ENCODE measurements at places on chromosomes 1 and 21. TPM values are rescaled to one million over a fixed set of nuclear protein-coding genes. Genes with fewer than 3 reads are reported as not detected.

- no peak for DNase-seq
Observed at GRCh38 chr21:33666153-33666552, 23.9 kb downstream of the ITSN1 start.

DNA sequence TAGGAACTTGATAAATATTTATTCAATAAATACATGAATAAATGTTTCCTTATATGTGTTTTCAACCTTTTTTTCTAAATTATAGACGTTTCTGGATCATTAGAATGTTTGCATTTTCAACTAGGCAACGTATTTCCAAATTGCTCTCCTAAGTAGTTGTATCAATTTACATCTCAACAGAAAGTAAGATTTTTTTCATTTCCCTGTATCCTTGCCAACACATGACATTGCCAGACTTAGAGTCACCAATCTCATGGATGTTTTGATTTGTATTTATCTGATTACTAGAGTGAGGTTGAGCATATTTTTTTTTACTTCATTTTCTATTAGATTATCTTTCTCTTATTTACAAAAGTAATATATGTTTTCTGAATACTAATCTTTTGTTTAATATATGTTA is 22.2 kb upstream of the SMG7 start:
- no peak for DNase-seq

- no peak for DNase-seq
Observed at GRCh38 chr1:15254559-15254958, 7.5 kb downstream of the FHAD1 start.

DNA sequence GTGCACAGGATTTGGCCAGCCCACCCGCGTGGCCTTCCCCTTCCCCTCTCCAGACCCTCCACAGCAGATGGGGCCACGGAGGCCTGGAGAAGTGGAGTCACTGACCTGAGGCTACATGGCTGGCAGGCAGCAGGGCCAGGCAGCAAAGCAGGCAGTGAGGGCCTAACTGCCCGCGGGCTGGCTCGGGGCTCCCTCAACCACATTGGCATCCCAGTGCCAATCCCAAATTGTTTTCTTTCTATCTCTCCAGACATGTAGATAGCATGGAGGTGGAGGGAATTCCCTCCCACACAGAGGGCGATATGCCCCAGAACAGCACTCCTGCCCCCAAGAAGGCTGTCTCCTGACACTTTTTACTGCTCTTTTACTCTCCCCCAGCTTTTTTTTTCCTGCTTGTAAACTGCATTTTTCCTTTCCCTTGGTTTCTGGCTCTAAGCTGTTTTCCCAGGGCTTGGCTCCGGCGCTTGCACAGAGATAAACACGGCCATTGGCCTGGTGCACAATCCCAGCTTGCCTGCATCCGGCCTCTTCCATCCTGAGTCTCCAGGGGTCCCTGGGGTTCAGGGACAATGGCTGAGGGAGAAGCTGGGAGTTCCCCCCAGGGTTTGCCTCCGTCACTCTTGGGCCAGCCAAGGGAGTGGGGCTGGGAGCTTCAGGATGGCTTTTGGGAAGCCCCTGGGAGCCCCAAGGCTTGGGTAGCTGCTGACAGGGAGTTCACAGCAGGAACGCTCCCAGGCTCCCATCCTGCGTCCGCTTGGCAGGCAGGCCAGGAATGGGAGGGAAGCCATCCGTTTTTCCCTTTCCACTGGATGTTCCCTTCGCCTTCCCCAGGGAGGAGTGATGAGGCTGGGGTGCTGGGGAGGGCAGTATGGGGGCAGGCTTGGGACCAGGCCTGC is 7.0 kb downstream of the EPHX1 start:
- no peak for DNase-seq

GRCh38 chr1:3456964-3457909 is 2.8 kb downstream of the ARHGEF16 start:
- no peak for DNase-seq

DNA sequence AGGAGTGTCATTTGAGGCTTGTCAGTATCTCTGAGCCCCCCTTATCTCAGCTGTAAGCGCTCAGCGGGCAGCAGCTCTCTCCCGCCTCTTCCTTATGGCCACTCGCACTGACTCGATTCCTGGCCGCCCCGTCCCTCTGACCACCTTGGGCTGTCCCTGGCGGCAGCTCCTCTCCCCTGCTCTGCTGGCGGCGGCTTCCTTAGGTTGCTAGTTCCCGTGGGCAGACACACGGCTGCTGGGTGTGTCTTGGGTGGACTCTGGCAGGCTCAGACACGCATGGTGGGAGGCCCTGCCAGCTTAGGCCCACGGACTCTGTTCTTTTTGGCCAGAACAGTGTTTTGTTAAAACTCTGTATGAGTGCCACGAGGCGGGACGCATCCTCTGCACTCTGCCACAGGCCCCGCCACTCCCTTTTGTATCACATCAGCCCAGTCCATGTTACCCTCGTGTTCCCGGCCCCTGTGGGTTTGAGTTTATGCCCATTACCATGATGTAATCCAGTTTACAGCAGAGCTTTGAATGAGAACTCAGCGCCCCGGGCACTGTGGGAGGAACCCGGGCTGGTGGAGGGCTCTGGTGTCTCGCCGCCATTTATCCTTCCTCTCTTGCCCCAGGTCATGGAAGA is 45.9 kb downstream of the COQ8A start:
- DNase-seq: no peak

DNA sequence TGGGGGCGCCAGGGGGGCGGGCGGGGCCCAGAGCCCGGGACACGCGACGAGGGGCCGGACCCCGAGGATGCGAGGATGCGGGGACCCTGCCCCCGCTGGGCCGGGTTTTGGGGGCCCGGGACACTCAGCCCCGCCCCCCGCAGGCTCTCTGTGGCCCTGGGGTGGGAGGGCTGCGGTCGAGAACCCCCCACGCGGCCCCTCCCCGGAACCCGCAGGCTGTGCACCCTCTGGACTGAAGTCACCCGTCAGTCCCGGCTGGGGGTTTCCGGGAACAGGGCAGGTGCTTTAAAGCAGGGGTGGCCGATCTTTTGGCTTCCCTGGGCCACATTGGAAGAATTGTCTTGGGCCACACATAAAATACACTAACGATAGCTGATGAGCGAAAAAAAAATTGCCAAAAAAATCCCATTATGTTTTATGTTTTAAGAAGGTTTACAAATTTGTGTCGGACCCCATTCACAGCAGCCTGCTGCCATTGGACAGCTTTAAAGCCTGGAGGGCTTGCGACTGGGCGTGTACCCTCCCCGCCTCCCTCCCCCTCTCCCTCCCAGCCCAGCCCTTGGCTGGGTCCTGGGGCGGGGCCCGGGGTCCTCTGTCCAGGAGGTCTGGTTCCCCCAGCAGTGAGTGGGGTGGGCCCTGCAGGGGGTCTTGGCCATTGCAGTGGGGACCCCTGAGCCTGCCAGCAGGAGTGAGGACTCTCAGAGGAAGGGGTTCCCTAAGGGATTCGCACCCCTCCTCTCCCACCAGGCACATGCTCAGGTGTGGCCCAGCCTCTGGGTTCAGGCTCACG is 21.6 kb upstream of the C1orf159 start:
- DNase-seq: peak; percentile 69

DNA sequence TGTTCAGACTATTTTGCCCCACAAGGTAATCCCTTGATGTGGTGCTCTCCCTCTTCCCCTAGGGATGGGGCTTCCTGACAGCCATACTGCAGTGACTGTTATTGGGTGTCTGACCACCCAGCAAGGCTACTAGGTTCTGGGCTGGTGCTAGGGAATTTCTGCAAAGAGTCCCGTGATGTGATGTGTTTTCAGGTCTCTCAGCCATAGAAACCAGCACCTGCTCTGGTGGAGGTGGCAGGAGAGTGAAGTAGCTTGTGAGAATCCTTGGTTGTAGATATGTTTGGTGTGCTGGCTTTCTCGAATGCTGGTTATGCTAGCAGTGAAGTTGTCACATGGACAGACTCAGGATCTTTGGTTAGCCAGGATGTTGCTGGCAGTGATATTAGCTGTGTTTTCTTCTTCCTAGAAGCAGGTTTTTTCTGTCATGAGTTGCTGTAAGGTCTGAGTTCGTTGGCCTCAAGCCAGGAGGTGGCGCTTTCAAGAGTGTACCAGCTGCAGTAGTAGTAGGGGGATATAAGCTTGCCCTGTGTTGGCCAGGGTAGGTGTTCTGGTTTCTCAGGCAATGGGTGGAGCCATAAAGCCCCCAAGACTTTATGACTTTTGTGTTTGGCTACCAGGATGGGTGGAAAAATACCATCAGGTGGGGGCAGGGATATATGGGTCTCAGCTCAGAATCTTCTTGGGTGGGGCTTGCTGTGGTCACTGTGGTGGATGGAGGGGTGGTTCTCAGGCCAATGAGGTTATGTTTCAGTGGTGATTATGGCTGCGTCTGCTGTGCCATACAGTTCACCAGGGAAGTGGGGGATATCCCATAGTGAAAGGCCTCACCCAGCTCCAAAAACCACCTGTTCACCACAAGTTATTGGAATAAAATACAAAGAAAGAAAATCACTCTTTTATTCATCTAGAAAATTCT is 1112.3 kb downstream of the KCNT2 start:
- DNase-seq: no peak

GRCh38 chr1:167922611-167923074 is 8.7 kb upstream of the ADCY10 start:
- DNase-seq: no peak

DNA sequence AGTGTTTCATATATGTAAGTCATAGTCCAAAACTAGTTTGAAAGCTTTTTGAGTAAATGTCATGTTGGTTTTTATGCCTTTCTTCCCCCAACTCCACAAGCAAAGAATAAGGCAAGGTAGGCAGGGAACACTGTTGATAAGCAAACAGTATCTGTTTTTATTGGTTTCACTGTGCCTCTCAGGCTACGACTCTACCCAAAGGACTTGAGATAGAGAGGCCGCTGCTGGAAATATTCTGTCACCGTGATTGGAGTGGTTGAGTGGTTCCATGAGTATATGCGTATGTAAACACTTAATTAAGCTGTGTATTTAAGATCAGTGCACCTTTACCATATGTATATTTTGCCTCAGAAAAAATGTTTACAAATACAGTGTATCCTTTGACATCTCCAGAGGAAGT is 138.1 kb upstream of the KIF26B start:
- DNase-seq: no peak

GRCh38 chr1:182446033-182446669 is 3.8 kb upstream of the RGSL1 start:
- peak; percentile 47 for DNase-seq

DNA sequence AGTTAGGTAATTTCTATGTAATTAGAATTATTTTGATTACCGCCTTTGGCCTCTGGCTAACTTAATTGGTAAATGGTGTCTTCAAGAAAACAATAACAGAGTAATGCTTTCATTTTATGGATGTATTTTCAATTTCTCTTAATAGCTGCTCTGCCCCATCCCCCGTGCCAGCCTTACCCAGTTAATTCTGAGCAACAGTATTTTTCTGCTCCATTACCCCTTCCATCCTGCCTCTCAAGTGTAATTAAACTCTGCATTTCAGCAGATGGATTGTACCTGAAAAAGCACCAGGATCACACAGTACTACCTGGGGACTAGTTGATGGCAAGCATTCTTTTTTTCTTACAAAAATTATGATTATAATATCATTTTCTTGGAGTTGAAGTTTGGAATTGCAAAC is 104.2 kb downstream of the KIAA0319L start:
- DNase-seq: no peak

DNA sequence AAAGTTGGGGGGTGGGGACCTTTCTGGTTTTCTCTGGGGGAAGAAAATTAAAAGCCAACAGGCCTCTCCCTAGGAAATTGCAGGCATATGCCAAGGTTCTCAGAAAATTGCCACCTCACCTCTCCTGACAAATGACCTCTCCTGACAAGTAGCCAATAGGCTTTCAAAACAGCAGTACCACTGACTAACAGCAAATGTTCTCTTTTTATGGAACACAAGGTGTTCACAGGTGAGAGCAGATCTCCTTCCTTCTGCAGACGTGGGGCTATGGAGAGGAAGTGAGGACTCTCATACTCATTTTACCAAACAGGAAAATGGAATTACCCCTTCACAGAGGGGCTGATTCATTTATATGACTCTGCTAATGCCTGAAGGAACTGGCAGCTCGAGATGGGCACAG is 32.7 kb upstream of the SUCO start:
- no peak for DNase-seq

DNA sequence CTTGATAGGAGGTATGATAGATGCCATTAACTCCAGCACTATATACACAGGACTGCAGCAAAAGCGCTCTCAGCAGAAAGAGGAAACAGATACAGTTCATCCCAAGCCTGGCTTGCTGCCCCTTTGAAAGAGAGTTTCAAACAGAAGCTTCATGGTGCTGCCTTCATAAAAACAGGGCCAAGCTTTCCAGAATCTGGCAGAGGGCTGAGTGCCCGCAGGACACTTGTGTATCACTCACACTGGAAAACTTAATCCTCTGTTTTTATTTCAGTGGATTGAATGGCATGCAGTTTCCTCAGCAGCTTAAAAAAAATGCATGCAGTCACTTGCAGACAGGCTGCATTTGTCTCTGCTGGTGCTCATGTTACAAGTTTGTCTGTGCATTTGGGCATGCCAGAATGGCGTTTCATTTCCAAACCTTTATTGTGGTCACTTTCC is 40.4 kb downstream of the KCNJ15 start:
- DNase-seq: no peak

- no peak for DNase-seq
Observed at GRCh38 chr1:10265027-10265426, 54.7 kb downstream of the KIF1B start.

The FCRLB gene
- 0.28 TPM for total RNA-seq

The ZCCHC17 gene
- total RNA-seq: 32.6 TPM

The CDC14A gene
- total RNA-seq: 8.3 TPM

The CRABP2 gene
- 20.7 TPM for total RNA-seq

The SMG7 gene
- total RNA-seq: 13.4 TPM

The ATP6V1G3 gene
- total RNA-seq: not detected

The HCRTR1 gene
- total RNA-seq: not detected

The ALPL gene
- 0.90 TPM for total RNA-seq

The TPTE gene
- not detected for total RNA-seq
